ENCODE measurements at places on chromosomes 4 and X.

DNA sequence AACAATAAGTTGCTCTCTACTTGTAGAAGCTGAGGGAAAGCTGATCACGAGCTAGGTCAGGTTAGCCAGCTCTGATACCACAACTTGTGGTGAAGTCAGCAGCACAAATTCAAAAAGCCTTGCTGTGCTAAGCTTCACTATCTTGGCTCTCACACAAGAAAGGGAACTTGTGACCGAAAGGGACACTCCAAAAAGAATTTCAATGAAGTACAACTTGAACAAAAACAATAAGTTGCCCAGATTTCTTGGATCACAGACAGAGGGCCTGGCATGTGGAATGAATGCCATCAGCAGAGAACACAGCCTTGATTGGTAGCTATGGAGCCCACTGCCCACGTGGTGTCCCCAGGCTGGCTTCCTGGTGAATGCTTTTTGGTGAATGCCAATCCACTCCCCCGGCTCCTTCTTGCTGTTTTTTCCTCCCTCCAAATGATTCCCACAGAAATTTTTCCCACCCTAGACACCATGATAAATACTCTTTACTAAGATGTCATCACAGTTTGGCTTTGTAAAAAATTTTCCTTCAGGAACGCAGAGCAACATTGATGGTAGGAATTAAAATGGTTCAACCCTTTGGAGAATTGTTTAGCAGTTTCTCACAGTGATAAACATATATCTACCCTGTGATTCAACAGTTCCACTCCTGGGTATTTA is 82.6 kb downstream of the ANXA3 start:
- DNase-seq, result no peak

- DNase-seq, result no peak
Observed at GRCh38 chr4:76055016-76055415, 19.1 kb upstream of the CXCL11 start.

- DNase-seq, result no peak
Observed at GRCh38 chrX:150935467-150935866, 37.0 kb upstream of the CD99L2 start.

GRCh38 chr4:124970011-124970410 is 257.5 kb upstream of the ANKRD50 start:
- no peak for DNase-seq

GRCh38 chr4:80931631-80932081 is 98.9 kb upstream of the BMP3 start:
- peak; percentile 37 for DNase-seq

DNA sequence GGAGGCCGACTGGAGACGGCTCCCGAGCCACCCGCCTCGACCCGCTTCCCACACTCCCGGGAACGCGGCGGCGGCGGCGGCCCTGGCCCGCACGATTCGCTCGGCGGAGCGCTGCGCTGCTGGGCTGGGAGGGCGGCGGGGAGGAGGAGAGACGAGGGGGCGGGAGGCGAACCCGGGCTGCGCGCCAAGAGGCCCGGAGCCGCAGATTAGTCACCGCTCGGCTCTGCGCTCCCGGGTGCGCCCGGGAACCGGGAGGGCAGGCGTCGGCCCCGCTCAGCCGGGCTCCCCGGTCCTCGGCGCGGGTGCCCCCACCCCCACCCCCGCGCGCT is 11.2 kb upstream of the BCOR start:
- DNase-seq, result peak; percentile 65

DNA sequence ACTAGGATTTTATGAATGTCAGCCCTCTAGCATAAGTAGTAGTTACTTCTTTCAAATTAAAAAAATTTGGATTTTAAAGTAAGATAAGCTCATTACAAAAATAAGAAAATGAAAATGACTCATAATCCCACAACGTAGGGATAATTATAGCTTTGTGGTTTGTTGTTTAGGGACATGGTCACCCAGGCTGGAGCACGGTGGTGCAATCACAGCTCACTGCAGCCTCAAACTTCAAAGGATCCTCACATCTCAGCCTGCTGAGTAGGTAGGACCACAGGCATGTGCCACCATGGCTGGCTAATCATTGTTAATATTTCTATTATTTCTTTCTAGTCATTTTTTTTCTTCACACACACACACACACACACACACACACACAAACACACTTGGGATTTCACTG is 57.6 kb downstream of the PLAC1 start:
- no peak for DNase-seq

DNA sequence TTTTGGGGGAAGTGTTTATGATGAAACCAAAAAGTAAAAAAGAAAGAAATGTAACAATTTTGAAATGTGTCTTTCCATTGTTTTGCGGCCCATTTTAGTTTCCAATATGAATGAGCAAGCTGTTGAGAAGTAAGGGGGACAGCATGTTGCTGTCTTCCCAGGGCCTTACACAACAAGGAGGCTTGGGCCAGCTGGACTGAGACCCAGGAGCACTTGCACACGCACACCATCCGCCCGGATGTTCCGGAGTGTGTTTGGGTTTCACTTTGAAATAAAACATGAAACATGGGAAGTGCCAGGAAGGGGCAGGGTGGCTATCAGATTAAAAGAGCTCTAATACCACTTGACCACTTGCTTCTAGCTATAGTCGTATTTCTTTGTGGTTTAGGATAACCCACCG is 144.4 kb downstream of the NHS start:
- DNase-seq, result peak; percentile 31

DNA sequence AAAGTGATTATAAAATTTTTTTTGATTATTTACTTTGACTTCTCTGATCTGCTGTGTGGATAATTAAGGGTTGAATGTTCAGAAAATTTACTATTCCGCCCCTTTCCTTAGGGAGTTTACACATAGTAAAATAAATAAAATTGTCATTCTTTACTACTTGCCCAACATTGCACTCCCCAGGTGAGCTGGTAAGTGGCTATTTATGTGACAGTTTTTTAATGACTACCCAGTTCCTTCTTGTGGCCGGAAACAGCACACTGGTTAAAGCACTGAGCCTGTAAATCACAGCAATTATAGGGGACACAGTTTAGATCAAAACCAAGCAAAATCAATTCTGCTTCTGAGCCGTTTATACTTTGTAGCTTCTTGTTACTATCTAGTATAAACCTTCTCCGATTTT is 158.1 kb downstream of the FHIP1A start:
- no peak for DNase-seq

- no peak for DNase-seq
Observed at GRCh38 chrX:55342533-55343501, 78.1 kb upstream of the PAGE3 start.

GRCh38 chr4:107131295-107131694 is 95.2 kb upstream of the DKK2 start:
- DNase-seq, result no peak

GRCh38 chr4:6152869-6153705 is 47.3 kb downstream of the JAKMIP1 start:
- DNase-seq, result no peak

Data from muscle of arm (tissue), 14 donors.